ENCODE measurements at places on chromosomes 1 and 21. TPM values are rescaled to one million over a fixed set of nuclear protein-coding genes. Genes with fewer than 3 reads are reported as not detected.

GRCh38 chr1:232182236-232182635 lies 447.7 kb downstream of the SIPA1L2 start:
- DNase-seq, result no peak

- no peak for DNase-seq
Observed at GRCh38 chr1:75673885-75674284, 50.6 kb upstream of the ACADM start.

DNA sequence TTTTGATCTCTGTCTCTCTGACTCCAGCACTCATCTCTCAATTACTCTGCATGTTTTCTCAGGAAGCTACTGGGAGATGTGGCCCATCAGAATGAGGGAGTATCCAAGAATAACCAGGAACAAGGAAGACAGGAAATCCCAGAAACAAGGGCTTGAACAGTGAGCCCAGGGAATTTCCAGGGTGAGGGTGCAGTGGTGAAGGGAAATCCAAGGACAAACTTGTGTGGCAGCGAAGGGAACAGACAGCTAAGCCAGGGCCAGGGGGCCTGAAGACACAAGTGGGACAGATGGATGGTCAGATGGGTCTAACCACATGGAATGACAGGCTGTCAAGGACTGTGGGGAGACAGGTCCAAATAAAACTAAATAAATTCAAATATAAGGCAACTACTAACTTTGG lies 121.8 kb upstream of the ERRFI1 start:
- DNase-seq, result no peak

DNA sequence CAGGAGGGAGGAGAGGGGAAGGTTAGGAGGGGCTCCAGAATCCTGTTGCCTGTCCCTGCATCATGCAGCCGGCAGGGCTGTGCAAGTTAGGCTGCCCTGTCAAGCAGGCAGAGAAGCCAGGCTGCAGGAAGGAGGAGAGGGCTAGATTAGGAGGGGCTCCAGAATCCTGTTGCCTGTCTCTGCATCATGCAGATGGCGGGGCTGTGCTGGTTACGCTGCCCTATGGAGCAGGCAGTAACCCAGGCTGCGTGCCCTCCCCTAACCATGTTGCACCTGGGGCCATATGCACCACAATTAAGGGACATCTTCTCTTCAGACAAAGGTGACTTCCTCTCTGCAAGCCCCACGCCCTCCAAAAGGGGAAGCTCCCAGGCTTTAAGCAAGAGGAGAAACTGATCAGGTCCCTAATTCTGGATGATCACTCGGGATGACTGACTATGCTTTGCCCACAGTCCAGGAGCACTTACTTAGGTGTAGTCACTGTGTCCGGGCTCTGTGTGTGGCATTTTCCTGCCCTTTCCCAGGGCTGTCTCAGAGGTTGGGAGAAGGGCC lies 457.4 kb downstream of the SETD4 start:
- DNase-seq, result no peak

NEGR1 gene
- polyA plus RNA-seq, result 3.3 TPM

DENND2C gene
- polyA plus RNA-seq, result 4.3 TPM

MYOG gene
- 0.55 TPM for polyA plus RNA-seq

- no peak for DNase-seq
Observed at GRCh38 chr1:111720977-111721786, 18.0 kb downstream of the INKA2 start.
